ENCODE measurements at places on chromosomes 16 and 17.

DNA sequence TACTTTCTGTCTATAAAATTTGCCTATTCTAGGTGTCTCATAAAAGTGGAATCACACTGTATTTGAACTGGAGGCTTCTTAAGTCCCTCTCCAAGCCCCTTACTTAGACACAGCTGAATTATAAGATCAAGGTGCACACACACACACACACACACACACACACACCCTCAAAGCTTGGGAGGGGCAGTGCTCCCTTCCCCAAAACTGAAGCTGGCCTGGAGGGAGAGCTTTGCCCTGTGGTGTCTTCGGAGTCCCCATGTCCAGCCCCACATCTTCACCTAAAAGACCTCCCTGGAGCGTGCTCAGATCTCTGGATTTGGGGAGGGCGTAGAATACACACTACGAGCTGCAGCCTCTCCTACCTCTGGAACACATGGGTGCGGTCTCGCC is 828 bp downstream of the EMP2 start:
- peak overlapping the region; percentile 79 for H3K4me3 ChIP-seq
- DNase-seq: no peak
- no peaks in the 10 kb centered on the region for H3K36me3 ChIP-seq
- no peaks in the 10 kb centered on the region for H3K27me3 ChIP-seq
- H3K27ac ChIP-seq: peak overlapping the region; percentile 74

- no peak within 1 kb of the TSS for H3K4me3 ChIP-seq
- H3K27ac ChIP-seq: no peak within 1 kb of the TSS
- peaks cover 4% of the 10 kb centered on the region for H3K4me1 ChIP-seq
Observed at GRCh38 chr16:84190731-84191388, at the start of gene ADAD2. ADAD2 (plus strand) TSS chr16:84191157; CDS start chr16:84191231, 74 bp downstream.

DNA sequence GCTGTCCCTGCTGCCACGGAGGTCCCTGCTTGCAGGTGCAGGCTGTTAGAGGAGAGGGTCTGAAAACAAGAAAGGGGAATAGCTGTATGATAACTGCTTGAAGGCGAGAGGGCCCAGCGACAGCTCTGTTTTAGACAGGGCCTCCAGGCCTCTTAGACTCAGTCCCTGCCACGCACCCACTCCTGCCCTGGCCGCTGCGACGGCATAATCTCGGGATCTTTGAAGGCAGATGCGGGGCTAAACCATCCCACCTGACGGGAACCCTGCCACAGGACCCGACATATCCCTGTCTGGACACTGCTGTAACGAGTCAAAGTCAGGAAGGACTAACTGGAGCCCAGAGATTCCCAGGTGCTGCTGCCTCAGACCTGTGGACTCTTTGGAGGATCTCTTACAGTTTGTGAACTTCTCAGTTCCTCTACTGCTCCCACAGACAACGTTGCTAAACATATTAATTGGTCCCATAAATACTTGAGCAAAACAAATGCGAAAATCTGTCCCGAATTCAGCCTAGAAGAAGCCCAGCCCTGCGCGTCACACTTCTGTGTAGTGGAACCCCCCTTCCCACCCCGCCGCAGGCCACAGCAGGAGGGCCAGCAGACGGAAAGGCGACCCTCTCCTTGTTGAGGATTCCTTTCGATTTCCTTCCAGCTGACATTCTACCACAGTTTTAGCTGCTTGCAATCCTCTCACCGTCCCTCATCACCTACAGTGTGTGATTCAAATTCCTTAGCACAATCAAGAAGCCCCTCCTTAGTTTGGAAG is 998 bp upstream of the TMEM11 start:
- H3K27ac ChIP-seq: peak overlapping the region; percentile 86
- peak overlapping the region; percentile 80 for H3K4me3 ChIP-seq

- no peaks in the 10 kb centered on the region for H3K27me3 ChIP-seq
- peaks cover 11% of the 10 kb centered on the region for H3K36me3 ChIP-seq
- DNase-seq: no peak
- H3K27ac ChIP-seq: no peak overlapping the region
- H3K4me1 ChIP-seq: no peaks in the 10 kb centered on the region
Observed at GRCh38 chr17:76734080-76734840, 2.9 kb downstream of the SRSF2 start.

DNA sequence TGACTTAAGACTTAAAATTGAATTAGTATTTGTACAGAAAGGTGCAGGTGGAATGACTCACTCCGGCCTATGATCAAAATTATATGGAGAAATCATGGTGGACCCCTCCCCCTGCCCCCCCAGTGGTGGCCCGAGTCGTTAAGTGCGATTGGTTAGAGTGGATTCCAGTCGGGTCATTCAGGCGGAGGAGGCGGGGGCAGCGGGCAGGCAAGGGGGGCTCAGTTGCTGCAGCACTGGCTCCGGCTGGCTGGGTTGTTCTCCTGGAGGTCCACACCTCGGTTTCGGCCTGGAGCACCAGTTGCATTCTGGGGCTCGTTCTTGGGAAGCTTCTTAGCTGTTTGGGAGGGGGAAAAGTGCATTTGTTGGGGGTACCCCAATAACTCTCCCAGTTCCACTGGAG is 3.0 kb downstream of the HSPB9 start:
- H3K36me3 ChIP-seq: peaks cover 46% of the 10 kb centered on the region
- H3K4me1 ChIP-seq: no peaks in the 10 kb centered on the region
- no peaks in the 10 kb centered on the region for H3K27me3 ChIP-seq
- no peak for DNase-seq

- no peak overlapping the region for H3K4me3 ChIP-seq
- no peaks in the 10 kb centered on the region for H3K27me3 ChIP-seq
- DNase-seq: no peak
- H3K36me3 ChIP-seq: no peaks in the 10 kb centered on the region
- H3K4me1 ChIP-seq: no peaks in the 10 kb centered on the region
Observed at GRCh38 chr17:32882734-32883133, 5.8 kb upstream of the MYO1D start.

DNA sequence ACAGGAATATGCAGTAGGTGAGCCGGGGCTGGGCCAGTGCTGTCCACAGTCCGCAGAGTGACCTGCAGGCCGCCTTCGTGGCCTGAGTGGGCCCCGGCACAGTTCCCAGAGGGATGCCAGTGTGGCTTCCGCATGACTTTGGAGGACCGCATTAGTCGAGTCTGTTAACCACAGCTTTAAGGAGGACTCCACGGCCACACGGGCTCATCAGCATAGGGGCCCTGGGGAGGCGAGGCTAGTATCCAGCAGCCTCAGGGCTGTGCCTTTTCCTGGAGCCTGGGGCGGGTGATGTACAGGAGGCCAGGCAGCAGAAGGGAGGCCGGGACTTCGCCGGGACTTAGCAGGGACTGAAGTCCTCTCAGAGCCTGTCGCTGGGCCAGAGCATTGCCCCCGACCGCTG is 13.2 kb downstream of the TSC2 start:
- peaks cover 8% of the 10 kb centered on the region for H3K4me1 ChIP-seq
- no peak for DNase-seq
- no peaks in the 10 kb centered on the region for H3K27me3 ChIP-seq
- H3K27ac ChIP-seq: no peak overlapping the region

DNA sequence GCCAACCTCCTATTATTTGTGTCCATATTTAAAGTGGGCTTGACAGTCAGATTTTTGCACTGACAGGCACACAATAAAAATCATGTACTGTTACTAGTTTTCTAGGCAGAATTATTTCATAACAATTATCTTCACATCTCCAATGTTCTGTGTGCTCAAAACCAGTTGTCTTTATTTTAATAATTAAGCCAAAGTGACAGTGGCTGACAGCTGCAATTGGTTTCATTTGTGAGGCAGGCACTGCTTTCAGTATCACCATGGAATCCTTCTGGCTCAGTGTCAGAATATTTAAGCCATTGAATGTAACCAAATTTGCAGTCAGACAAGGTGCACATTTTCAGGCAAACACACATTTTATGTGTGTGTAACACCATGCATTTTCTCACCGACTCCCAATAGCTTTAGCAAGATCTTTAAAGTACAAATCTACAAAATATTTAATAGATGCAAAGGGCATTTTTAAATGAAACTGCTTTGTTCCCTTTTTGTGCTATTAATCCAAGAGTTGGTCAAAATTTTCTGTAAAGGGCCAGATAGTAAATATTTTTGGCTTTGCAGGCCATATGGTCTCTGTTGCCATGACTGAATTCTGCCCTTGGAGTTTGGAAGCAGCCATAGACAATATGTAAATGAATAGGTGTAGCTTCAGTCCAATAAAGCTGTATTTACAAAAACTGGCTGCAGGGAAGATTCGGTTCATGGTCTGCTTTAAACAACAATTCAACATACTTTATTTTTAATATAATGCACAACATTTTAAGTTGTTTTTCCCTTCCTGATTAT is 486.0 kb downstream of the KCNJ2 start:
- H3K27ac ChIP-seq: no peak overlapping the region
- no peaks in the 10 kb centered on the region for H3K27me3 ChIP-seq
- DNase-seq: no peak
- H3K36me3 ChIP-seq: no peaks in the 10 kb centered on the region
- no peak overlapping the region for H3K4me3 ChIP-seq

DNA sequence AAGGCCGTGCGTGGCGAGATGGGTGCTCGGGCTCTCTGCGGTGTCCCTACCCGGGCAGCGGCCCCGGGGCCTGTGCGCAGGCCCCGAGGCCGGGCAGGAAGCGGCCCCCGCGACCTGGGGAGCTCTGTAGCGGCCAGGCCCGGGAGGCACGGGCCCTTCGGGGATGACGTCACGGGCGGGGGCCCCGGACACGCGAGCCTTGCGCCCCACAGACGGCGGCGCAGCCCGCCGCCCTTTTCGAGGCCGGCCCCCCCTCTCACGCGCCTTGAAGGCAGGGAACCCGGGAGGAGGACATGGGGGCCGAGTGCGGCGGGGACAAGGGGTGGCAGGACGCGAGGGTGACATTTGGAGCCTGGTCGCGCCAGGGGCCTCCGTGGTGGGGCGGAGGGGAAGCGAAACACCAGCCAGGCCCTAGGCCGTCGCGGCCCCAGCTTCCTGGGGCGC is 1.1 kb downstream of the RAI1 start:
- no peaks in the 10 kb centered on the region for H3K4me1 ChIP-seq
- no peaks in the 10 kb centered on the region for H3K36me3 ChIP-seq
- H3K27me3 ChIP-seq: no peaks in the 10 kb centered on the region
- DNase-seq: no peak

- no peaks in the 10 kb centered on the region for H3K36me3 ChIP-seq
- no peak overlapping the region for H3K4me3 ChIP-seq
- no peaks in the 10 kb centered on the region for H3K27me3 ChIP-seq
- H3K27ac ChIP-seq: no peak overlapping the region
- no peak for DNase-seq
Observed at GRCh38 chr16:57947261-57947660, 23.7 kb downstream of the CNGB1 start.

GRCh38 chr17:49051269-49051668 is 54.1 kb downstream of the IGF2BP1 start:
- H3K27ac ChIP-seq: no peak overlapping the region
- DNase-seq: no peak
- H3K4me1 ChIP-seq: no peaks in the 10 kb centered on the region
- H3K4me3 ChIP-seq: no peak overlapping the region
- H3K27me3 ChIP-seq: no peaks in the 10 kb centered on the region

GRCh38 chr17:72477491-72477890 is 356.7 kb downstream of the SOX9 start:
- no peak overlapping the region for H3K27ac ChIP-seq
- H3K27me3 ChIP-seq: no peaks in the 10 kb centered on the region
- H3K36me3 ChIP-seq: no peaks in the 10 kb centered on the region

DNA sequence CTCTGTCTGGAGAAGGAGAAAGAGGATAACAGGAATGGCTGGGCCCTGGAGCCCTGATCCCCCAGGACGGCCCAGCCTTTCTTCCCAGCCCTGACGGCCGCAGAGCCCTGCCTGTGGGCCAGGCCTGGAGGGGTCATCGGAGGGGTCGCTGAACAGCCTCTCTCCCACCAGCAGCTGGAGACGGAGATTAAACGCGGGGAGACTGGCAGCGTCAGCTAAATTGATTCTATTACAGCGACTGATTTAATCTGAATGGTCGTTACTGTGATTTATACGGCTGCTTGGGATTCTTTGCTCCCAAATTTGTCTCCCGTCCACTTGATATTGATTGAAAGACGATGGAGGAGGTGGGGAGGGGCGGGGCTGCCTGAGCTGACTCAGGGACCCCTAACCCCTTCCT is 7.1 kb upstream of the CDH15 start:
- H3K36me3 ChIP-seq: no peaks in the 10 kb centered on the region
- no peak for DNase-seq
- peaks cover 7% of the 10 kb centered on the region for H3K27me3 ChIP-seq
- H3K27ac ChIP-seq: no peak overlapping the region

DNA sequence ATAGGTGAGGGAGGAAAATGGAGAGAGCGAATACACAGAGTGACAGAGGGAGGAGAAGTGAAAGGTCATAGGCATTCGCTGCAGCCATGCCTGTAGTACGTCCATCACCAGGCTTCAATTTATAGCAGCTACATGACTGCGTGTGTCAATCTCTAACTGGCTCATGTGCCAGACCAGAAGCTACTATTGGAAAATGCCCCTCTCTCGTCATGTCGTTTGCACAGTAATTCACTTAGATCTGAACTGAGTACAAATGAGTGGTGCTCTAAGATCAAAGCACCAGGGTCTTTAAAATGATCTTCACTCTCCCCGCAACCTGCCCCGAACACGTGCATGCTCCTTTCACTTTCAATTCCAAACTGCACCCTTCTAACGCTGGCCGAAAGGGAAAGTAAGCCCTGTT is 51.3 kb downstream of the ADCY9 start:
- H3K36me3 ChIP-seq: no peaks in the 10 kb centered on the region
- no peaks in the 10 kb centered on the region for H3K27me3 ChIP-seq
- H3K27ac ChIP-seq: peak overlapping the region; percentile 36
- DNase-seq: peak; percentile 49

DNA sequence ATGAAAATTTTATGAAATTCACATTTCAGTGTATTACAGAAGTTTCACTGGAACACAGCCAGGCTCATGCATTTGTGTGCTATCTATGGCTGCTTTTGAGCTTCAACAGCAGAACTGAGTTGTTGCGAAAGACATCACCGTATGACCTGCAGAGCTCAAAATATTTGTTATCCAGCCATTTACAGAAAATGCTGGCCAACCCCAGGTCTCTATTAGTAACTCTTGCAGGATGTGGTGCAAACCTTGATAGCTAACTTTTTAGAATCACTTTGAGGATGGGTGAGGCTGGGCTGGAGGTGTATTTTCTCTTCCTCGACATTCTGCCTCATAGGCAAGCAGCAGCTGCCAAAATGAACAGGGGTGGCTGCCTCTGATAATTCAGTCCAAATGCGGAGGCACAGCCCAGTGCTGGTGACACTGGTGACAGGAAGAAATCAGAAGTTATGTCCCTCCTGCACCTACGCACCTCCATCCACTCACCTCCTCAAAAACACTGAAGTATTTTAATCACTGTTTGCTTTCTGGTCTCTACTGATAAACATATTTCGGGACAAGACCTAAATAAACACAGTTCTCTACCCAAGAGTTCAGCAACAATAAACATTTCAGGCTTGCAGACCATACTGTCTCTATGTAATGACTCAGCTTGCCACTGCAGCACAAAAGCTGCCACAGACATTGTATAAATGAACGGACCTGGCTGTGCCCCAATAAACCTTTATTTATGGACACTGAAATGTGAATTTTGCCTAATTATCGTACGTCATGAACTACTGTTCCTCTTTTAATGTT is 28.5 kb downstream of the ARHGAP17 start:
- H3K27ac ChIP-seq: peak overlapping the region; percentile 81
- H3K36me3 ChIP-seq: no peaks in the 10 kb centered on the region
- H3K4me3 ChIP-seq: peak overlapping the region; percentile 4
